AG04449 (cell line): ENCODE measurements at places on chromosomes 12 and 14.

GRCh38 chr12:43111608-43112007 is 440.4 kb downstream of the ADAMTS20 start:
- DNase-seq: no peak

GRCh38 chr14:105146976-105147635 is 21.5 kb downstream of the JAG2 start:
- no peak for DNase-seq

GRCh38 chr12:88624911-88625310 is 44.6 kb upstream of the KITLG start:
- DNase-seq: no peak

GRCh38 chr12:101925361-101925760 is 48.0 kb downstream of the DRAM1 start:
- DNase-seq: peak; percentile 99

DNA sequence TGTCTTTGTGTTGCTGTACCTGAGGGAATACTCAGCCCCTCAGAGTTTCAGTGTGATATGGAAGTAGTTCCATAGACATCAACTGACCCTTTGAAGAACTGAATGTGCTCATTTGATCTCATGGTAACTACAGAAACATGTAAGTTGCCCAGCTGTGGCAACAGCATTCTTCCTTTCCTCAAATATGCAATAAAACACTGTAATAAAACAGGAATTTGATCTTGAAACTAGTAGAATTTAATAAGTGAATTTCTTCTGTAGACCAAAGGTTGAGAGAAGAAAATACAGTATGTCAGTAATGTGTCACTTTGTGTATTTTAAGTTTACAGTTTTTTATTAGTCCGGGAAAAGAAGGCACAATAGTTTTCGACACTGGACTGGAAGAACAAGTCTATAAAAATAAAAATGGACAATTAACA is 31.9 kb downstream of the KCTD10 start:
- peak; percentile 74 for DNase-seq

DNA sequence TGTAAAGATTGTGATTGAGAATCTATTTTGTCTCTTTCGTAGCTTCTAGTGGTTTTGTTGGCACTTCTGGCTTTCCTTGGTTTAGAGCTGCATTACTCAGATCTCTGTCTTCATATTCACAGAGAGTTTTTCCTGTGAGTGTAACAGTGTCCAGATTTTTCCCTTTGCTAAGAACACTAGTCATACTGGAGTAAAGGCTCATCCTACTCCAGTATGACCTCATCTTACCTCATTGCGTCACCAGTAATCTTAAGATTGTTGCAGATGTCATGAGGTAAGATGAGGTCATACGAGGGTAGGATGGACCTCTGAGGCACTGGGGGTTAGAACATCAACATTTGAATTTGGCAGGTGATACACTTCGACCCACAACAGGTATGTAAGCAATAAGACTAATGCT is 461.2 kb downstream of the FLRT2 start:
- DNase-seq: no peak

GRCh38 chr14:50970886-50971781 is 26.9 kb upstream of the PYGL start:
- no peak for DNase-seq

GRCh38 chr14:75437201-75438143 is 9.7 kb downstream of the JDP2 start:
- DNase-seq: no peak

DNA sequence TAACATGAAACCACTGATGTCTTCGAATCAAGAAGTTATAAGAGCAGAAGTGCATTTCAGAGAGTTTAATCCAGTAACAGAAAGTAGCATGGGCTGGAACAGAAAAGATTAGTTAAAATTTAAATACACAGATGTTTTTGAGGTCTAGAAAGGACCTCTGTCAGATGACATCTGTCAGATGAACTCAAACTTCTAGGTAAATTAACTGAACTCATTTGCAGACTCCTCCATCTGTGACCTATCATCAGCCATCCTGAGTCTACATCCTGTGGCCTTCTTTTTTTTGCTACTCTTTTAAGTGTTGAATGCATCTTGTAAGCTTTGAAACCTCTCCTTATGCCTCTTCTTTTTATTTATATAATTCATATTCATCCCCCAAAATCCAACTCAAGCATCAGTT is 53.3 kb downstream of the C2CD5 start:
- no peak for DNase-seq

GRCh38 chr12:101703487-101703886 is 6.0 kb downstream of the CHPT1 start:
- no peak for DNase-seq
